ENCODE measurements at places on chromosomes 1 and 21. TPM values are rescaled to one million over a fixed set of nuclear protein-coding genes. Genes with fewer than 3 reads are reported as not detected.

The HLCS gene
- total RNA-seq, result 22.4 TPM

The ZBTB17 gene
- total RNA-seq, result 51.6 TPM

DNA sequence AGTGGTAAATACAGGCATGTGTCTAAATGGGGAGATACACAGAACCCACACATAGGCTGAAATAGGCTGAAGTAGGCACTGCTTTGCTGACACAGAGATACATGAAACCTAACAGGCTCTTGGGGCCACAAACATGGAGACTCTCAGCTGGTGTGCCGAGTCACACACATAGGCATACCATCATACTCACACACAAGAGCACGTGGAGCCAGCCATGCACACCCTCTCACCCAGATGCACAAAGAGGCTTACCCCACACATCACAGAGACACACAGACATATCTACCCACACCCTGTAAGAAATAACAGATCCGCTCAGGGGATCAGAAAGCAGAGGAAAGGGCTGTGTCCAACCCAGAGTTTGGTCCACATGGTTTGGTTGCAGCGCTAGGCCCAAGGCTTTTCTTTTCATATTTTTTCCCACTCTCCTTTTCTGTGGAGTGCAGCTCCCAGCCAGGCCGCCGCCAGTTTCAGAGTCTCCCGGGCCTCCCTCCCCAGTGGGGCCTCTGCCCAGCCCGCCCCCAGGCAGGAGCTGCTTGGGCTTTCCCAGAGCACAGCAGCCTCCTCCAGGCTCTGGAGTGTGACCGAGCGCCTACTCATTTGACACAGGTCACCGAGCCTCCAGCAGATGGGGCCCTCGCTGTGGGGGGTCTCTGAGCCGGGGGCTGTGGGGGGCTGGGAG is 3.9 kb upstream of the POU3F1 start:
- peaks cover 41% of the 10 kb centered on the region for H3K27me3 ChIP-seq
- H3K4me1 ChIP-seq, result peaks cover 5% of the 10 kb centered on the region
- no peak overlapping the region for H3K4me3 ChIP-seq
- no peak for DNase-seq
- H3K27ac ChIP-seq, result no peak overlapping the region

DNA sequence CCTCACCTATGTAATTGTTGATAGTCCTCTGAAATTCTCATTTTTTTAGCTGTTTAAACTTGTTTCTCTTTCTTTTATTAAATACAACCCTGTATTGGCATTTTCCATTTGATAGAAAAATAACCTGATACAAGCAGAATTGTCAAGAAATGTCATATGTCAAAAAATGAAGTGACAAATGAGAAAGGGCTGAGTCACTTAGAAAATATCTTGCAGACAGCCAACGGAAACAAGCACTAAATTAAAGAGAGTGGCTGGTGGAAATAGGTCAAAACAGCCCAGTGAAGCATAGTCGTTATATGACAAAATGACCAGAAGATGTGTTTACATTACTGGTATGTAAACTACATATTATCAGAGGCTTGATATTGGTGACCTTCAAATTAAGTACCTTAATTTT is 484.4 kb downstream of the PLA2G4A start:
- H3K36me3 ChIP-seq, result no peaks in the 10 kb centered on the region
- no peaks in the 10 kb centered on the region for H3K27me3 ChIP-seq
- DNase-seq, result no peak
- H3K4me3 ChIP-seq, result no peak overlapping the region

- no peaks in the 10 kb centered on the region for H3K36me3 ChIP-seq
- H3K27me3 ChIP-seq, result peaks cover 7% of the 10 kb centered on the region
These were observed 10.2 kb downstream of the NES start for GRCh38 chr1:156666862-156667609.

GRCh38 chr21:42258150-42258884 is 39.4 kb downstream of the ABCG1 start:
- H3K4me1 ChIP-seq, result peaks cover 76% of the 10 kb centered on the region
- peaks cover 4% of the 10 kb centered on the region for H3K27me3 ChIP-seq
- no peaks in the 10 kb centered on the region for H3K36me3 ChIP-seq
- H3K27ac ChIP-seq, result no peak overlapping the region
- H3K4me3 ChIP-seq, result no peak overlapping the region
- peak; percentile 93 for DNase-seq

DNA sequence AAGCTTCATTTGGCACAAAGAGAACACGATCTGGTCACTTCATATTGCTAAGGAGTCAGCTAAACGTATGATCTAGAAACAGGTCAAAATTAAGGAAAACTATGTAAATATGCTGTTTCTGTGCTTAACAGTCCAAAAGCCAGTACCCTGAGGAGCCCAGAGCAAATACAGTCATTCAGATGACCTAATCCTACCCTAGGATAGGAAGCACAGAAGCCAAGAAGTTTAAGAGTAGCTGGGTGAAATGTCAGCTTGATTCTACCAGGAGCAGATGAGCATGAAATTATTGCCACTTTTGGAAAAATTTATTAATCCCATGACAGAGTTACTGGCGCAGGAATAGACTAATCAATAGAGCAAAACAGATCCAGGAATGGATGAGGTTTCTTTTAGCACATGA is 18.3 kb downstream of the SORT1 start:
- H3K36me3 ChIP-seq, result no peaks in the 10 kb centered on the region
- DNase-seq, result no peak
- no peaks in the 10 kb centered on the region for H3K27me3 ChIP-seq
- H3K4me3 ChIP-seq, result no peak overlapping the region
- H3K27ac ChIP-seq, result no peak overlapping the region
- H3K4me1 ChIP-seq, result no peaks in the 10 kb centered on the region
